ENCODE measurements at places on chromosomes 16 and 17.
A peak's percentile ranks its signal among the peaks of the same experiment; 100 is the strongest.

- DNase-seq, result no peak
Observed at GRCh38 chr17:64941045-64941444, 21.8 kb upstream of the LRRC37A3 start.

DNA sequence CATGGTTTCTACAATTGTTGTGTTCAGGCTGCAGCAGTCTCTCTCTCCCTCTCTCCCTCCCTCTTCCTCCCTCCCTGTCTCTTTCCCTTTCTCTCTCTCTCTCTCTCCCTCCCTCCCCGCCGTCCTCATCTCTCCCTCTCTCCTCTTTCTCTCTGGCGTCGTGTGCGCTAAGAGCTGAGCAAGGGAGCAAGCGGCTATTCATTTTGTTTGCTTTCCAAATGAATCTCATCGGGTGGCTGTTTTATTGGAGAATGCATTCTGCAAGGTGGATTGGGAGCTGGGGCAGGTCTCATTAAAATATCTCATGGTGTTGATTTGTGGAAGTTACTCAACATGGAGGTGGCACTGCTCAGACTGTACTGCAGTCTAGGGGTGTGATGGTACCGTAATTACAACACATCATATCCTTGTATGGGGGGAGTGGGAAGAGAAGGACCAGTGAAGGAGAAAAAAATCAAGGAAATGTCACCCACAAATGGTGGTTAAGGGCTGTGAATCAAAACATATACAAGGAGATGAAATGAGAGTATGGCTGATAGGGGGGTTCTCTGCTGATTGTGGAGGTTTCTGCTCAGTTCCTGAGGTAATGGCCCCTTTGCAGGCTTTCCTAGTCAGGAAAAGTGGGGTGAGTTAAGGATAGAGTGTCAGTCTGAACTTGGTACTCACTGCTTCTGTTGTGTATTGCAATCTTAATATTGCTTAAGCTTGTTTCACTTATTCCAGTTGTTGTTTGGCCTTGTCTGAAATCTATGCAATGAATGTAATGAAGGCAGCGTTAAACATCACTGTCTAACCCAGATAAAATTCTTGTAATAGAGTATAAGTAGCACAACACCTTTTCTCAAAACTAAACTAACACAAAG lies 2.7 kb downstream of the MSL1 start:
- no peak for DNase-seq

DNA sequence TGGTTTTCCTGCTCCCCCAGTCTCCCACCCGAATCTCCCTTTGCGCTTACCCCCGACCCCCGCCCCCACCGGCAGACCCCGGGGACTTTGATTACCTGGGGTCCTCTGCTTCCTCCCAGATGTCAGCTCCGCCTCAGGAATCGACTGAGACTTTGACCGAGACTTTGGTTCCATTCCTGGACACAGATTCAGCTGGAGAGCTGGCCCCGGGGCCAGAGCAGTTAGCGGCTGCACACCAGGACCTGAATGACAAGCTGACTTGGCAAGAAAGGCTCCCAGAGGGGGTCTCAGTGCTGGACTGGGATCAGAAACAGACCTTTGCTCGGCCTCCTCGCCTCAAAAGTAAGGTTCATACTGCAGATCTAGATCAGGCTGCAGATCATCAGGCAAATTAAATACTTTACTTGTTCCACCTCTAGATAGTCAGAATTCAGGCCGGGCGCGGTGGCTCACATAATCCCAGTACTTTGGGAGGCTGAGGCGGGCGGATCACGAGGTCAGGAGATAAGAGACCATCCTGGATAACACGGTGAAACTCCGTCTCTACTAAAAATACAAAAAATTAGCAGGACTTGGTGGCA lies 60.3 kb upstream of the FBXO47 start:
- no peak for DNase-seq

DNA sequence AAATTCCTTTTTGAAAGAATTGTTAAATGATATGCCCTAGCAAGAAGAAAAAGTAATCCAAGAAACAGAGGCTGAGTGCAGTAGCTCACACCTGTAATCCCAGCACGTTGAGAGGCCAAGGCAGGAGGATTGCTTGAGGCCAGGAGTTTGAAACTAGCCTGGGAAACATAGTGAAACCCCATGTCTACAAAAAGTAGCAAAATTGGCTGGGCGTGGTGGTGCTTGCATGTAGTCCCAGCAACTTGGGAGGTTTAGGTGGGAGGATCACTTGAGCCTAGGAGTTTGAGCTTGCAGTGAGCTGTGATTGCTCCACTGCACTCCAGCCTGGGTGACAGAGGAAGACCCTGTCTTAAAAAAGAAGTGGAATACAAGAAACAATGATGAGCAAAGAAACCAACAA lies 56.1 kb downstream of the NT5M start:
- DNase-seq, result no peak

DNA sequence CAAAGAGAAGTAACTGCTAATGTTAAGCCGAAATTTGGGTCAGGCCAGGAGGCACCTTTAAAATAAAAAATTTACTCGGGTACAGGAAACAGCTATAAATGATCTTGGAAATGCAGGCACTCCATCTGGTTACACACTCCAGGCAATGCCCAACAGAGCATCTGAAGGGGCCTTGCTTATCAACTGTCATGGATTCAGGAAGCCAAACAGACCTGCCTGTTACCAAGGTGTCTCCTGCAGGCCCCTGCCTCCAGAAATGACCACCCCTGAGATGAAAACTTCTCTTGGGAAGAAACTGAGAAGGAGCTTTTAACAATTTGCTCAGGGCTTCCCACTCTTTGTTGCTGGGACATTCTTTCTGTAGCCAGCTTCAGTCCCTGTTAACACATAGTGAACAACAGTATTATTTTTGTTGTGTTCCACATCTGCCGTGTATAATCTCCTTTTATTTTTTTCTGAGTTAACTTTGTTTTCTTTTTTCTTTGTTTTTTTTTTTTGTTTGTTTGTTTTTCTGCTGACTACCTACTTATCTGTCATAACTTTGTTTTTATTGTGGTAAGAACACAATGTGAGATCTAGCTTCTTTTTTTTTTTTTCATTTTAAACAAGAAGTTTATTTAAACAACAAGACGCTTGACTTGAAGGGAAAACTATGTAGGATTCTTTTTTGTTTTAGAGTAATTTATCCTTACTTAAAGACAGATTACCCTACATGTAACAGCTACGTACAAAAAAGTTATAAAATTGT lies 18.7 kb upstream of the ATP5MC1 start:
- no peak for DNase-seq

DNA sequence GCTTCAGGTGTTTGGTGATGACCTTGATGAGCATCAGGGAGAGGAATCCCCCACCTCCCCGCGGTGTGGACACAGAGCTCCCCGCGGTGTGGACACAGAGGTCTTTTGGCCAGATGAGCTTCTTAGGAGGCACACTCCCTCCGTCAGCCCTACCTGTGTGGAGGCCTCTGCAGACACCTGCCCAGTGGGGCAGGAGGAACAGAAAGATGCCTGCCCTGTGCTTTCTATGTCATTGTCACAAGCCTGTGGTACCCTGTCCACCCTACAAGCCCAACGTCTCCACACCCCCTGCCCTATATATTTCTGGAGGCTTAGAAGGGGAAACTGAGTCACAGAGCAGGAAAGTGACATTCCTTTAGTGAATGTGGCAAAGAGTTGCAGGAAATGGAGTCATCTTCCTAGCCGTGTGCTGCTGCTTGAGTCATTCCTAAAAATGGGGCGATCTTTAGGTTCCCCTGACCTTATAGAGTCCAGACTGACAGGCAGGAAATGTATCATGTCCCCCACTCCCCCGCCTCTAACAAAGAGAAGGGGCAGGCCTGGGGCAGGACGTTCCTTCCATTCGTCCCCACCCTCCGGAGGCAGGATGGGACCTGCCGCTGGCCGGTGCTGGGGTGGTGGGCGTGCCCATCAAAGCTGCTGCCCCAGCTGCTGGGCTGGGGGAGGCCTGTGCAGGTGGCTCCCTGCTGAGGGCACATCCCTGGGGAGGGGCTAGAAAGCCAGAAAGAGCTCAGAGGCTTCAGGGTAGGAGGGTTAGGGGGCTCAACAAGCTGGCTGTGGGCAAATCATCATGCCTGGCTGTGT lies 1.0 kb upstream of the C16orf74 start:
- DNase-seq, result no peak

- no peak for DNase-seq
Observed at GRCh38 chr16:15037003-15037402, 18.9 kb downstream of the NTAN1 start.

GRCh38 chr16:48608871-48609651 lies 919 bp downstream of the N4BP1 start:
- peak; percentile 39 for DNase-seq

DNA sequence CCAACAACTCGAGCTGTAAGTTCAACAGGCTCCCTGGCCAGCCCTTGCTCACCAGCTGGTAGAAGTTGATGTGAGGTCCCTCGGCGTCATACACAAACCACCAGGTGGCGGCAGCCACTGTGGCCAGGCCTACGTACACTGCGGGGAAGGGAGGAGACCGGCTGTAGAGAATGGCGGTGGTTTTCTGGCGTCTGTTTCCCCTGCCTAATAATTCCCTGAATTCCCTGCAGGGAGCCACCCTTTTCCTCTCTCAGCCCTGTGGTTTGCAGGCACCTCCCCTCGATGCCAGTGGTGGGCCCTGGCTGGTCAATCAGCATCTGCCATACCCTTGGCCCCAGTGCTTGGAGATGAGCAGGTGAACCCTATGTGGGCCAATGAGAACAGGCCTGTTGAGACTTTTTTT lies 18.9 kb upstream of the P2RX1 start:
- peak; percentile 88 for DNase-seq

DNA sequence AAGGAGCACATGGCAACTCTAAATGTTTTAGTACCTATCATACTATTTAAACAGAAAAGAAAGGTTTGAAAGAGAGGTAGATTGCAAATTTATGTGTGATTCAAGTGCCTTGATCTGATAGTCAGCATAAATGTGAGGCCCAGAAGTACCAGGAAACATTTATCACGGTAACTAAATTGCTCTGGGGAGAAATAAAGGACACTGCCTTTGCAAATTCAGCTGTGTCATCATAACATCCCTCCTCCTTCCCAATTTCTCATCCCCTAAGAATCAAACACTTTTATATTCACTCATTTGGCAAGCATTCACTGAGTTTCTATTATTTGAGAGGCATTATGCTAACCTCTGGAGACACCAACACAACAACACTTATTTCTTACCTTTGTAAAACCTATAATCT lies 563.4 kb upstream of the CA10 start:
- no peak for DNase-seq

DNA sequence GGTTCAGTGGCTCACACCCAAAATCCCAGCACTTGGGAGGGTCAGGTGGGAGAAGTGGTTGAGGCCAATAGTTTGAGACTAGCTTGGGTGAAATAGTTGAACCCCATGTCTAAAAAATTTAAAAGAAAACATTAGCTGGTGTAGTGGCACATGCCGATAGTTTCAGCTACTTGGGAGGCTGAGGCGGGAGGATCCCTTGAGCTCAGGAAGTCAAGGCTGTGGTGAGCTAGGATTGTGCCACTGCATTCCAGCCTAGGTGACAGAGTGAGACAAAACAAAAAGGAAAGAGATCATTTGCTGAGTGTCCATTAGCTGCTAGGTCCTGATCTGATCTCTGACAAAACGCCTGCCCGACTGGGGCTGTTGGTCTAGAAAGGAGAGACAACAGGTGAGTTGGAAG lies 14.1 kb upstream of the DBNDD1 start:
- DNase-seq, result no peak

- no peak for DNase-seq
Observed at GRCh38 chr16:85491798-85492294, 121.3 kb upstream of the GSE1 start.

DNA sequence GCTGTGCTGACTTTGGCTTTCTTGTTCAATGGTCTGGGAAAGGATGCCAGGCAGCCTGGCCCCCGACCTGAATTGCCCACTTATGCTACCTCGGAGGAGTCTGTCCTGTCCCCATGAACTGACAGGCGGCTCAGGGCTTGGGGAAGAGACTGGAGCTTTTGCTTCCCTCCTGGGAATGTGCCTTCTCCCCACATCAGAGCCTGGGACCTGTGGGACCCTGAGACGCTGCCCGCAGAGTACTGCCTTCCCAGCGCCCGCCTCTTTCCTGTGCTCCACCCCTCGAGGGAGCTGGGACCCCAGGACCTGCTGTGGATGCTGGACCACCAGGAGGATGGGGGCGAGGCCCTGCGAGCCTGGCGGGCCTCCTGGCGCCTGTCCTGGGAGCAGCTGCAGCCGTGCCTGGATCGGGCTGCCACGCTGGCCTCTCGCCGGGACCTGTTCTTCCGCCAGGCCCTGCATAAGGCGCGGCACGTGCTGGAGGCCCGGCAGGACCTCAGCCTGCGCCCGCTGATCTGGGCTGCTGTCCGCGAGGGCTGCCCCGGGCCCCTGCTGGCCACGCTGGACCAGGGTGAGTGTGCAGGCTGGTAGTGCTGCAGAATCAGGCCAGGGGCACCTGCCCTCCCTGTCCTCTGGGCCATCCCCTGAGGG lies 18.5 kb downstream of the FCSK start:
- no peak for DNase-seq

DNA sequence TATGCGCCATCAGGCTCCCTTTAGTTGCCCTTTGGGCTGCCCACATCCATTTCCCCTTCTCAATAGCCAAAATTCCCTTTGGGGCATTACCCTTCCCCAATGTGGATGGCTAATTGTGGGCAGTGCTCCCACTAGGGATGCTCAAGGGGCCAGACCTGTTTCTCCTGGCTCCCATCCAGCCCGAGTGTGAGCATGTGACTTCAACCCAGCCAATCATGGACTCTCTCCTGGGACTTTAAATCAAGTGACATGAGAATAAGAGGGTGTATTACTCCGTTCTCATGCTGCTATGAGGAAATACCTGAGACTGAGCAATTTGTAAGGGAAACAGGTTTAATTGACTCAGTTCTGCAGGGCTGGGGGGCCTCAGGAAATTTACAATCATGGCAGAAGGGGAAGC lies 60.9 kb upstream of the WSB1 start:
- no peak for DNase-seq

GRCh38 chr16:53715023-53715384 lies 11.0 kb downstream of the FTO start:
- DNase-seq, result no peak

DNA sequence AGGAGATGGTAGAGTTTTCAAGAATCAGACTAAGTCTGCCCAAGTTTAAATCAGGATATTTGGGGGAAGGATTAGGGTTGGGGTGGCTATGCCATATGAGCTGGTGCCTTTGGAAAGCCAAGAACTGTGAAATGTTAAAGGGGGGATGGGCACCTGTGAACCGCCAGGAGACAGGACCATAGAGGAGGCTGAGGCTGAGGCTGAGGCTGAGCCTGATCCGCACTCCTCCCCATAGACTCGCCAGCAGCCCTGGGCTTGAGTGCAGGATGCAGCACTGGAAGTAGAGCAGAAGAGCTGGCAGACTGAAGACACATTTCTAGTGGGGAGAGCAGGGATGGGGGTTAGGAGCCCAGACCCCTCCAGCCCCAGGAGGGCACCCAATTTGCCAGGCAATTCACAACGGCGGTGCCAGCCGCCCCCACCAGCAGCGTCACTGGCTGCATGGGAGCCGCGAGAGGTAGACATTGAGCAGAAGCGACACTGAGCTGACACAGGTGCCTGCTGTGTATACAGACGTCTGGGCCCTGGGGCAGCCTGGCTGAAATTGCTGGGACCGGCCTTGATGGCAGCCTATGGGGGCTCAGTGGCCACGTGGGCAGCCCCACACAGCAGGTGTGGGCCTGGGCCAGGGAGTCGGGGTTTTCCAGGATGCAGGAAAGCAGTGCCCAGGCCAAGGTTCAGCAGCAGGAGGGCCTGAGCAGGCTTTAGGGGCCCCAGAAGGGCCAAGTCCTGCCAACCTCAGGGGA lies 9.2 kb downstream of the PIMREG start:
- no peak for DNase-seq
